Stimulated activated CD4-positive, alpha-beta T cell treated with anti-CD3 and anti-CD28 coated beads, TNF-alpha, amount 100 ng/mL, for 24 hours (primary cell): ENCODE measurements at places on chromosomes 6 and 20.

DNA sequence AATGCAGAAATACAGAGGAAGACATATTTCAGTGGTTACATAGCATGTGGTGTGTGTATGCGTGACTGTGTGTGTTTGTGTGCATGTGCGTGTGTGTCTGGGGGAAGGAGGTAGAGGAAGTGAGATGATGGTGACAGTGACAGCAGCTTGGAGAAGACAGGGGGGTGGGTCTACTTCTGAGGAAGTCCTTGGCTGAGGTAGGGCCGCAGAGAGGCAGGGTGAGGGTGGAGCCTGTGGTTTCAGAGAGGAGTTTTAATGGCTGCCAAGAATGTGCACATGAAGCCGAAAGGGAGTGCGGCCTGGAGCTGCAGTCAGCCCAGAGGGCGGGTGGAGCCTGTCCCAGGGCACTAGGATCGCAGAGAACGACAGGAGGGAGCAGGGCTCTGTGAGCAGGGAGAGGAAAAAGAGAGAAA is 22.7 kb upstream of the RNF24 start:
- DNase-seq = peak; percentile 52

- DNase-seq = no peak
Measured at GRCh38 chr6:94456266-94456665, 1036.9 kb upstream of the EPHA7 start.

- no peak for DNase-seq
Measured at GRCh38 chr6:123570813-123571684, 65.7 kb downstream of the TRDN start.

GRCh38 chr6:101534386-101534785 is 140.9 kb downstream of the GRIK2 start:
- DNase-seq = no peak

- no peak for DNase-seq
Measured at GRCh38 chr6:95949985-95950384, 65.8 kb upstream of the FUT9 start.

GRCh38 chr20:6253396-6253795 is 130.6 kb upstream of the FERMT1 start:
- no peak for DNase-seq

DNA sequence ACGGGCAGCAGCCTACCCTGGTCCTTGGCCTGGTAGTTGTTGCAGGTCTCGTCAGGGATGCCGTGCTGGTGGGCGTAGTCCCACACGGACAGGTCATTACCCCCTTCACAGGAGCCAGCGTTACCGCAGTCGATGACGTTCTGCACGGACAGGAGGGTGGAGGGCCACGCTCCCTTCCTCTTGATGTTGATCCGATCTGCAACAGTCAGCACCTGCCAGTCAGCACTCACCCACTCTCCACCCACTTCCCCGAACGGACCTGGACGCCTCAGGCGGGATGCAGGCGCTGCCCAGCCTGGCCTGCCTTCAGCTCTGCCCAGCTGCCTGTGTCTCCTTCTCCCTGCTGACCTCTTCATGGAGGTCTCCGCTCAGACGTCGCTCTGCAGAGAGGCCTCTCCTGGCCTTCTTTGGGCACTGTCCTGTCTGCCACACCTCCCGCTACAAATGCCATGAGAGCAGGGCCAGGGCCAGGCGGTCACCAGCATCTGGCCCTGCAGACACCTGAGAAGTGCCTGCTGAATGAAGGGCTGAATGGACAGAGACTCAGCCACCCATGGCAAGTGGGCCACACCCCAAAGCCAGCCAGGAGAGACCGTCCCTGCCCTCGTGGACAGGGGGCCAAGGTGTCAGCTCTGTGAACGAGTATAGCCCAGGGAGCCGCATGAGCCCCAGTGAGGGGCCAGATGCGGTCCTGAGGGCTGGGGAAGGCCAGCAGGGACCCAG is 5.4 kb downstream of the CTSZ start:
- DNase-seq = no peak

DNA sequence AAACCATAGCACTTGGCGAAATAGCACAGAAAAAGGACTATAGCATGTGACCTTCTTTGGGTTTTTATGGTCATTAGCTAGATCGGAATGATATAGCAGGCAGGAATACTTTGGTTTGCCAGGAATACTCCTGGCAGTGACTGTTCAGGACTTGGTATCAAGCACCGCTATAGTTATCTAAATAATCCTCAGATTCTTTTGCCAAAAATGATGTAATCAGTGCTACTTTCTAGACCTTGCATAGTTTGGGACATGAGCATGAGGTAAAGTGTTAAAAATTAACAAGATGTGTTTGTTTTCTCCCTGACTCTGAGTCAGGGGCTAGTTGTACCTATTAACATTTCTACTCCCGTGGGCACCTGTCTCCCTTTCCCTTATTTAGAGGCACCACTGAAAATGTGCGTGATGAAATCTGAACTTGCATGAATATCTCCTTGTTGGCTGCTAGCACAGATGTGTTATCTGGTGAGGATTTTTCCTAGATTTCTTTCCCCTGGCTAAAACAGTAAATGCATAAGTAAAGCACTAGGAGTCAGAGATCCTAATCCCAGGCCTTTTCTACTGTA is 511.0 kb downstream of the CDKAL1 start:
- no peak for DNase-seq
